Stimulated activated CD4-positive, alpha-beta T cell treated with anti-CD3 and anti-CD28 coated beads, Interleukin-4, amount 100 ng/mL, for 4 hours (primary cell): ENCODE measurements at places on chromosomes 12 and 14.

DNA sequence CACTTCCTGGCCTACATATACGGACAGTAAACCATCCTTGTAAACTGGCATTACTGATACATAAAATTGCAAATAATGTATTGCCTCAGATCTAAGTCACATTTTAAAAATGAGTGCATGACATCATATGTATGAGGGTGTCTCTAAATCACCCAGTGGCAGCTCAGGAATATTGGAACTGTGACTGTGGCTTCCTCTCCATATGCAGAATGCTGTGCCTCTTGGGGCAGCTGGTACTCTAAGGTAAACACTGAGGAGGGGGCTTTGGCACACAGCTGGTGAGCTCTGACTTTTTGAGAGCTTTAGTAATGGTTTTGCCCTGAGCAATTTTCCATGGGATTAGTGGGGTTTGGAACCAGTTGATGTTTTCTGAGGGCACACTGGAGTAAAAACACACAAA is 263.7 kb downstream of the BMP4 start:
- DNase-seq = no peak

DNA sequence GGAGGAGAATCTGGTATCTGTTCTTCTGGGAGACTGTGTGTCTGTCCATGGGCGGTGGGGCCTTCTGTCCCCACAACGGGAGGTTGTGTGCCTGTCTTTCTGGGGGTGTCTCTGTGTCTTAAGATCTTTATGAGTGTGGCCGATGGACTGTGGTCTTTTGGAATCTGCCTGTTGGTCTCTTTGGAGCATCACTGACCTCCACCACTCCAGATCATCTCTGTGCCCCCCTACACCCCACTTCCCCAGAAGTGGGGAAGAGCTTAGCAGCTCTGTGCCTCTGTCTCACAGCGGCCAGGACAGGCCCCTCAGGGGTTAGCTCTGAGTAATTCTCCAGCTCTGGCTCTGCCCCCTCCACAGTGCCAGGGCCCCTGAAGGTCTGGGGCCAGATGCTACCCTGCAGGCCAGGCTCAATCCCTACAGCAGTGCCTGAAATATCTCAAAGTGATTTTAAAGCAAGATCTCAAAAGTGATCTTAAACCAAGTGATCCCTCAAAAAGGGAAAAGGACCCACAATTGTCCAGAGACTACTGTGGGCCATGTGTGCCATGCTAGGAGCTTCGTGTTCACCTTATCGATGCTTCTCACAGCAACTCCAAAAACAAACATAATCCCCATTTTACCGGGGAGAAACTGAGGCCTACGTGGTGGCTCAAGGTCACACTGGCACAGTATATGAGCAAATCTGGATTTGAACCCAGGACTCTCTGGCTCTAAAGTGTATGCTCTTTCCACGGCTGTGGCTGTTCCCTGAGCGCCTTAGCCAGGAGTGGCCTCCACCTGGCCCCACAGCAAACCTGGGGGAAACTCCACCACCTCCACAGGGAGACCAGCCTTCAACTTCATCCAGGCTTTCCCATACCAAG is 26.0 kb upstream of the KRT78 start:
- DNase-seq = no peak

GRCh38 chr12:107134558-107134957 is 41.2 kb upstream of the CRY1 start:
- no peak for DNase-seq

- no peak for DNase-seq
These were observed 192.7 kb downstream of the BTG1 start for GRCh38 chr12:91952916-91953315.

GRCh38 chr14:100602621-100603230 is 15.5 kb upstream of the BEGAIN start:
- no peak for DNase-seq

DNA sequence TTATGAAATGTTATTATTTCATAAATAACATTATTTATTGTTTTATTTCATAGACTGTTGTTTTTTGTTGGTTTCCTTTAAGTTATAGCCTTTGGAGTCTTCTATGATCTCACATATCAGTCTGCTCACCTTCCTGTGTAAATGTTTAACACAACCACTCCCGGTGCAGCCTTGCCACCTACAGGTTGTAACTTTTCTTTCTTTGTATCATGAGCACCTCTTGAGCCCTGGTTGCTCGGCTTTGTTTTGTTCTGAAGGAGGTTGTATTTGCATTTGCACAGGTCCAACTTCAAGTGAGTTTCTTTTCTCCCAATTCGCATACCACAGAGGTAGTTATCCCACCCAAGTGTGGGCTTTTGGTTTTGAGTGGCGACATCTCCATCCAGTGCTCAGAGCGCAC is 121.4 kb downstream of the SLC15A4 start:
- DNase-seq = no peak

DNA sequence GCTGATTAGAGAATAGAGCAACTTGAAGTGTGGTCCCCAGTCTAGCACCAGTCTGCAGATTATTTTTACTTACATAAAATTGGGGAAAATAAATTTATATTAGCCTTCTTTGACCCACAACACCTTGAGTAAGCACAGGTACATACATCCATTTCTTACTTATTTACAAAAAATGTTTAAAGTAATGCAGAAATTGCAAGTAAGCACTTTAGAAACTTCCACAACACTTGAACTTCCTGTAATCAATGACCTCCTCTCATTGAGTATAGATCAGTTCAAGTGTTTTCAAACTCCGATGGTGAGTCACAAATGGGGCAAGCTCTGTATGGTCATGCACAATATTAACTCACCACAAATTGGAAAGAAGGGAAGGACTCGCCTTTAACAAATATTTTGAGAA is 83.3 kb downstream of the KIF21A start:
- DNase-seq = no peak
